ENCODE measurements at places on chromosomes 6 and 20.

DNA sequence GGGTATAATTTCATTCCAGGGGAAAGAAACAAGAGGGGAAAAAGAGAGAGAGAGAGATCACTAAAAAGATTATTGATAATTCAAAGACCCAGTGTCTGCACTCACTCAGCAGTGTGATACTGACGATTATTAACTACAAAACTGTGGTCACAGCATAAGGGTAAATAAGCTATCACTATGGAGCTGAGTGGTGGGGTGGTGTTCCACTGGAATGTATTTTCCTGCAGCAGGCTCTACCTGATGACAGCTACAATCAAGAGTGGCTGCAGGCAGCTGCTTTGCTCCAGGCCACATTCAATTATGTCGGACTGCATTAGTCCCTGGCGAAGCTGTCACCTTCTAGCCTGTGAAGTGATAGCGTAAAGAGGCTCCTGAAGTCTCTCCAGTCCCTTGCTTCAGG is 122.2 kb upstream of the TFAP2D start:
- DNase-seq: no peak

DNA sequence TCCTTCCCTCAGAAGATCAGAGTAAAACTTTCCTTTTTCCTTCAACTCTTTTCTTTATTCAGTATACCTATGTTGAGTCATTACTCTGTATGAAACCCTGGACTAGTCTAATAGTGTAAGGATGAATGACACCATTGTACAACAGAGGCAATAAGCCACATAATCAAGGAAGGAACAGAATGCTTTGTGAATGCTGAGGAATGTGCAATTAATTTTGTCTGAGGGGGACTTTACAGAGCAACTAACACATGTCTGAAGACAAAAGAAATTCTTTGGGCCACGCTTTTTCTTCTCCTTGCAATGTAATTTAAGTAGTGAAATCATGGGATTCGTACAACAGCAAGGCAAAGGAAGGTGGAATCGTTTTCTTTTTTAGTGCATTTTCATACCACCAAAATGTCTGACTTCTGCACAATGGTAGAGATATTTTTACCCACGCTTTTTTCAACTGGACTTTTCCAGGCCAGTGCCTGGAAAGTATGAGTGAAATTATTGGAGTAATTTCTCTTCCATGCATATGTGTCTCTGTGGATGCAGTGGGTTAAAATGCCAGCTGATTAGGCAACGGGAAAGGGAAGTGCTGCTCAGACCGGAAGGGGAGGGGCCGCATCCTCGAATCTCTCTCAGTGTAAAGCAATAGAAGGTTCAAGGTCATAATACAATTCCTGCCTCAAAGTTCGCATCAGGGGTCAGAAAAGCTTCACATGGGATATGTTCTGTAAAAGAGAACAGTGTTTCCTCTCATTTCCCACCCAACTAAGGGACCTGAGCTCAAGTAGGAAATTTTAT is 89.9 kb upstream of the MTHFD1L start:
- no peak for DNase-seq

DNA sequence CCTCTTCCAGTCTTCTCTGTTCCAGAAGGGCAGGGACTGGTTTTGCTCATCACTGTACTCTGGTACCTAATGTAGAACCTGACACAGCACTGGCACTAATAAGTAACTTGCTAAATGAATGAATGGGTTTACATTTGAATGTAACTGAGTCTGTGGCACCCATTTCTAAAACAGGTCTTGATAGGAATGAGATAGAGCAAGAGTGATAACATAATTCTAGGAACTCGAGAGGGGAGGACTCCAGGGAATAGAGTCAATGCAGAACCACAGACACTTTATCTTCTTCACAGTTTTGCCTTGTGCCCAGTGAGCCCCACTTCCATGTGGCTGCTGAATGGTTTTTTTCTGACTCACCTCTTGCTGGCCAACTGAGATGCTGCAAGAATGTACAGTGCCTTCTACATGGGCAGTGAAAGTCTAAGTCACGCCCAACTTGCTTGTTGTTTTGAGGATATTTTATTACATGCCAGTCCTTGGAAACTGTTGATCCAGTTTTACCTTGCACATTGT is 61.1 kb downstream of the TBC1D7 start:
- peak; percentile 49 for DNase-seq

GRCh38 chr6:150721418-150722266 is 122.0 kb downstream of the PLEKHG1 start:
- no peak for DNase-seq

DNA sequence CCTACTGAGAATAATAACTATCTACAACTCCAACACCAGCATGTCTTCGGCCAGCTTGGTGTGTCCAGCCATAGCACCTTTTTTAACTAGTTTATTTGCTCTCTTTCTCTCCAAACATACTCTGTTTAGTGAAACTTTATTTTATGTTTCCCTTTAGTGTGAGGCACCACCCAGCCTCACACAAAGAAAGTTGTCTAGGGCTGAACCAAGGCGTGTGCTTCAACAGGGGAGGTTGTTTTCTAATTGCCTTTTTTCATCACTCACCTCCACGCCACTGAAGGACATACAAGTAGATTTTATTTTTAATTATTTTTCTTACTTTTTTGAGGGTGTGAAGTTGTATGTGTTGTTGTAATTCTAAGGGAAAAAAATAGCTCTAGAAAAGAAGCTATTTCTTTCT is 125.6 kb upstream of the MARCKS start:
- DNase-seq: no peak

- DNase-seq: peak; percentile 37
These were observed 36.6 kb upstream of the LTV1 start for GRCh38 chr6:143806282-143807102.

DNA sequence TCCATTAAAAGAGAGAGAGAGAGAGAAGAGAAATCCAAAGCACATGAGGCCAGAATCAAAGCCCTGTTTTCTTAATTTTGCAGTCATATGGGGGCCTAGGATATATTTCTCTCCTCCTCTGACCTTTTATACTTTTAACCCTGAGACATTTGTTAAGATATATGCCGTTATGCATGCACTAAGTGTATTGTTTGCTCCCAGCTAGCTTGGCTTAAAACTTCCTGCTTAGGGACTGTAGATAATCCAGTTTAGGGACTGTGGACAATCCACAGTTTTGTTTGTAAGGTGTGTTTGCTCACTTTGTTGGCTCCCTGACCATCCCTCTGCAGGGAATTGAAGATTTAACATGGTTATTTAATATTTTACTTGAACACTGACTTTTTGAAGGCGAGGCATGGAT is 166.3 kb upstream of the TSHZ2 start:
- no peak for DNase-seq
